Stimulated activated CD8-positive, alpha-beta memory T cell treated with anti-CD3 and anti-CD28 coated beads, Interleukin-4, amount 100 ng/mL, for 48 hours (primary cell): ENCODE measurements at places on chromosomes 16 and 17.
A peak's percentile ranks its signal among the peaks of the same experiment; 100 is the strongest.

DNA sequence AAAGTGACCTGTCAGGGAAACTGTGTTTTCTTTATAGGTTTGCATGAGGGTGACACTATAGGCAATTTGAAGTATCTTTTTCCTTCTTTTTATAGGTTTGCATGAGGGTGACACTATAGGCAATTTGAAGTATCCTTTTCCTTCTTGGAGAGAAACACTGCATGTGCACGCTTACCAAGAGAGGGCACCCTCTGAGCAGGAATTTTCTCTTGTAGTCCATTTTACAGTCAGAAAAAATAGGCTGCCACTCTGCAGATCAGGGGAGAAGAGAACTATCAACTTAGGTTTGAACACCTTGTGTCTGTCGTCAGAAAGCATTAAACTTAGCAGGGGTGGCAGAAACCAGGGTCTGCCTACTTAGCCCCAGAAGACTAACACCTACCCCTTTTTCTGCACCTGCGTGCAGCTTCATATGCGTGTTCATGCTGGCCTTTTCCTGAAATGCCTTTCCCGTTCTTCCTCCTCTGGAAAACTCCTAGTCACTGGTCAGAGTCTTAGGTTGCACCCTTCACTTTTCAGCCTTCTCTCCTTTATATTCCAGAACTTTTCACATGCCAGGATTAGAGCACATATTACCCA, 16.4 kb upstream of the SMIM36 start:
- DNase-seq = no peak

DNA sequence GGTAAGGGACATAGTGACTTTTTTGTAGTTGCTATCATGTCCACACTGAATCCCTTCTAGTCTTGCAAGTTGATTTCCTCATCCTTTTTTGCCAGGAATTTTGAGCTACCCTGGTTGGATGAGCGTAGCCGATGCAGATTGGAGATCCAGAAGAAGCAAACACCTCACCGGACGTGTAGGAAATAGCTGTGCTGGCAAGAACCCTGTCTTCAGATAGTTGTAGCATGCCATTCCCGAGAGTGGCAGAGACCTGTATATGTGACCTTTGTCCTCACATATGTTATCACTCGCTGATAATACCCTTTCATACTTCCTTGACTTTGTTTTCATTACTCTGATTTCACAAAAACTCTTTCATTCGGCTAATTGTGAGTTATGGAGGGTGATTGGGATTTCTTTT, 6.2 kb upstream of the CASC3 start:
- DNase-seq = no peak

DNA sequence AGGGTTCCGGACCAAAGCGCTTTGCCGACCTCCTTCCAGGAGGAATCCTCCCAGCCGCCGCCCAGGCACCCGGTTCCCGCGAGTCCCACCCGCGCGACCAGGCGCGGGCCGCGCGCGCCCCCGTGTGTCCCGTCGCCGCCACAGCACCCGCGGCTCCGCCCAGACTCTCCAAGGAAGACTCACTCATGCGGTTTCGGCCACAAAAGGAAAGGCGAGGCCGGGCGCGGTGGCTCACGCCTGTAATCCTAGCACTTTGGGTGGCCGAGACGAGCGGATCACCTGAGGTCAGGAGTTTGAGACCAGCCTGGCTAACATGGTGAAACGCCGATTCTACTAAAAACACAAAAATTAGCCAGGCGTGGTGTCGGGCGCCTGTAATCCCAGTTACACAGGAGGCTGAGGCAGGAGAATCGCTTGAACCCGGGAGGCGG, 3.5 kb upstream of the PKMYT1 start:
- peak; percentile 90 for DNase-seq

- DNase-seq = no peak
These were observed 56.5 kb upstream of the XYLT1 start for GRCh38 chr16:17526956-17527937.

- DNase-seq = no peak
These were observed 16.4 kb downstream of the CDYL2 start for GRCh38 chr16:80788027-80788426.

GRCh38 chr17:4098521-4099209, 44.2 kb downstream of the ZZEF1 start:
- DNase-seq = no peak

- DNase-seq = peak; percentile 81
These were observed 149.9 kb downstream of the CLEC16A start for GRCh38 chr16:11094075-11094856.

GRCh38 chr17:42031584-42031983, 11.7 kb downstream of the NKIRAS2 start:
- DNase-seq = no peak

- DNase-seq = peak; percentile 73
These were observed 41.8 kb downstream of the BRD7 start for GRCh38 chr16:50326835-50327465.

- DNase-seq = no peak
These were observed 31.2 kb downstream of the CDK5R1 start for GRCh38 chr17:32517982-32518381.

DNA sequence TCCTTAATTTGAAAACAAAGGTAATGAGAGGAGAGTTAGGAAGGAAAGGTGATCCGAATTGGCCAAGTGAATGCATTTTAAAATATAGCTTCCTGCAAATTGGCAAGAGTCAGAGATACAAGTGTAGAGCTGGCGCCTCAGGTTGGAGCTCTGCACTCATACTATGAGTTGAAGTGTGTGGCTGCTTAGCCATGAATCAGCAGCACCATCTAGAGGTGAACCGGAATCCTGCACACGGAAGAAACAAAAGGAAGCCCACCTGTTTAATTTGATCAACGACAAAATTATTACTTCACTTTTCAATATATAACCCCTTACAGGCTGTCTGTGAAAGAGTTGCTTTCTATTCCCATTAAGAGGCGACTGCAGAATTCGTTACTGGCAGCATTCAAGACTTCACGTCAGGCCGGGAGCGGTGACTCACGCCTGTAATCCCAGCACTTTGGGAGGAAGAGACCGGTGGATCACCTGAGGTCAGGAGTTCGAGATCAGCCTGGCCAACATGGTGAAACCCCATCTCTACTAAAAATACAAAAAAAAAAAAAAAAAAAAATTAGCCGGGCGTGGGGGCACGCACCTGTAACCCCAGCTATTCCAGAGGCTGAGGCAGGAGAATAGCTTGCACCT, 1253.7 kb upstream of the CDH8 start:
- DNase-seq = no peak

DNA sequence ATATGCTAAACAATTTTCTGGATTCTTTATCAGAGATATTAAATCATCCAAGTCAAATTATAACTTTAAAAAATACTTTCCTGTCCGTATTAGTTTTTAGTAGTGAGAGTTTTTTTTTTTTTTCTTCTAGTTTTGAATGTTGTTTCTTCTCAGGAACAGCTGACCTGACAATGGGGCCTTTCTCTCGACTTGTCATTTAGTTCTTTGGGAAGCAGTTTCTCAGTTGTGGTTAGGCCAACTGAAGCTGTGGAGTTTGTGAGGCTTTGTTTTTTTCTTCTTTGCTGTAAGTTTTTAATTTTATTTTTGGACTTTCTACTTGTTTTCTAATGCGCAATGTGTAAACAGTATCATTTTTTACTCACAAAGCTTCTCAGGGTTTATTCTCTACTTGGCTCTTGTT, 140.8 kb downstream of the FTO start:
- DNase-seq = no peak

DNA sequence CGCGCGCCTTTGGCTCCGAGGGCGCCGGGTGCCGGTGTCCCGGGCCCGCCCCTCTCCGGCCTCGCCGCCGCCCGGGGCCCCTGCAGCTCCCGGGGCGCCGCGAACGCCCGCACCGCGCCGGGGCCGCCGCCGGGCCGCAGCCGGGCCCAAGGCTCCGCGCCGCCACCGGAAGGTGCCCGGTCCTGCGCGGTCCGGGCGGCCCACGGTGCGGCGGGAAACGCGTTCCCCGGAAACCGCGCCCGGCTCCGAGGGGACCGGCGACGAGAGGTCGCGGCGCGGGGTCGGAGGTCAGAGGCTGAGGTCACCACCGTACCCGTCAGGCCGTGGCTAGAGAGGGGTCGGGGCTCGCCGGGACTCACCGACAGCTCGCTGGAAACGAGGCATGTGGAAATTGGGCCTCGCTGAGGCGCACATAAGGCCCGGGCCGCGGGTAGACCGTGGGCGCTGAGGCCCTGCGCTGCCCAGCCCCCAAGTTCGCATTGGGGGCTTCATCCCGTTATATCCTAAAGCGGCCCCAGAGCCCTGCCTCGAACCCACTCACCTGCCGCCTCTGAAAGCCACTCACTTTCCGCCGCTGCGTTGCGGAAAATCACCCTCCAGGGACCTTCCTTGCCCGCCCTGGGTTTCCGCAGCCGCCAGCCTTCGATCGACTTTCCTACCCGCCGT, at the start of gene DUS1L:
DUS1L (minus strand) TSS at position 167 of the 666 bp plus-strand sequence. CDS start 745 bp downstream, outside the sequence.
- peak; percentile 83 for DNase-seq

- no peak for DNase-seq
These were observed 373.7 kb downstream of the SNX29 start for GRCh38 chr16:12349936-12350850.

- DNase-seq = no peak
These were observed 15.6 kb downstream of the BEAN1 start for GRCh38 chr16:66442502-66443268.

GRCh38 chr17:73759324-73759723, 115.1 kb upstream of the SDK2 start:
- DNase-seq = no peak

DNA sequence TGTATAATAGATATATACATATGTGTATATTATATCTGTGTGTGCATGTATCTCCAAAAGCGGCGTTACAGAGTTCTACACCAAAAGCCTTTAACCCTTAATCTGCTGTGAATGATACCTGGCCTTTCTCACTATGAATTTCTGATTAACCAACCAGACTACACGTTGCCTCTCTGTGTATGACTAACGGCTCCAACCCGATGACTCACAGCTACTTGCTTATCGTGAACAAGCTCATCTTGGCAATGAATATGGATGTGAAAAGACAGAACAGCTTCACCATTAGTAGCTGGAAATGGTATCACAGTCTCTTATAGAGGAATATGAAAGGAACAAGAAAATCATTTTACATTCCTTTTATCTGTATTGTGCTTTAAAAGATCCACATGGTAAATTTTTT, 23.8 kb upstream of the ARHGAP44 start:
- DNase-seq = no peak

DNA sequence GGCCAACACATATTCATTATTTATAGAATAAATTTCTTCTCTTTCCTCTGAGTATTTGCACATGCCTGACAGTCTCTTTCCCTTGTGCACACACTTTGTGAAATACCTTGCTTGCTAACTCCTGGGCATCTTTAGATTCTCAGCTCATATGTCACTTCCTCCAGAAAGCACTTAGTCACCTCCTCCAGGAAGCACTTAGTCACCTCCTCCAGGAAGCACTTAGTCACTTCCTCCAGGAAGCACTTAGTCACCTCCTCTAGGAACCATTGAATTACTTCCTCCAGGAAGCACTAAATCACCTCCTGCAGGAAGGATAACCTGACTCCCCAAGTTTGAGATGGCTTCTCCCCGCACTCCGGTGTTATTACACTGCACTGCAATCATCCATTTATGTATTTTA, 462.5 kb upstream of the EEF2KMT start:
- DNase-seq = no peak

DNA sequence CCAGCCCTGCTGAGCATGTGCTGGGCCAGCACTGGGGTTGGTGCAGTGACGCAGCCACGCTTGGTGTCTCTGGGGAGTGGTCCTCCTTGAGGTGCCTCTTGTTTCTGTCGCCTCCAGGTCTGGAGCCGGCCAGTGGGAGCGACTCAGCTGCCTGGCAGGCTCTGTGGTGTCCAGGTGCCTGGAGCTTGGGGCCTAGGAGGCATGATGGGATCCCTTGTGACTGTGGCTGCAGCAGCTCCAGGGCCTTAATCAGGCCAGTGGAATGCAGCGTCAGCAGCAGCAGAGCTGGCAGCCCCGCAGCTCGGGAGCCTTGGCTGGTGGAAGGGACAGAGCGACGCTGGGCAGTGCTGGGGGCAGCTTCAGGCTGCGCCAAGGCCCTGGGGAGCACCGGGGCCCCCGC, 74.7 kb upstream of the CIBAR2 start:
- no peak for DNase-seq

GRCh38 chr16:648071-648780, 939 bp upstream of the WDR90 start:
- DNase-seq = peak; percentile 74

GRCh38 chr17:29956225-29956624, 14.8 kb downstream of the EFCAB5 start:
- no peak for DNase-seq

- no peak for DNase-seq
These were observed 20.9 kb downstream of the RPTOR start for GRCh38 chr17:80565343-80566053.

GRCh38 chr17:9875441-9875840, 29.6 kb downstream of the RCVRN start:
- no peak for DNase-seq

DNA sequence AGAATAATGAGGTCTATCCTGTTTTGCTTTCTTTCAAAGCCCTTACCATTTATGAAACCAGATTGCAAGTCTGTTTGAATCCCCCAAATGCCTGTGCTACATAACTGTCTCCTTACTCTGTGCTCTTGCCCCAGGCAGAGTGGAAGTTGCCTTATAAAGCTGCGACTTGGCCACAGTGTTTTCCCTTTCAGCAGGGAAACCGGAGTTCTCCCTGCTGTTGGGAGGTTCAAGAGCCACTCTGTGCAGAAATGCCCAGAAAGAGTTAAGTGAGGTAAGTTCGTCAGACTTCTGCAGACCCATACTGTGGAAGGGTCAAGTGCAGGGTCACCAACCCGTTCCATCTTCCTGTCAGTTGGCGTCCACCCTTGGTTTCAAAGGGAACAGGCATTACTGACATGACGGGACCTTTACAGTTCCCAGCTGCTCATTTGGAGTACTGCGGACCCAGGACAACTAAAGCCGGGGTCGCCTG, 508.9 kb downstream of the WWOX start:
- no peak for DNase-seq

DNA sequence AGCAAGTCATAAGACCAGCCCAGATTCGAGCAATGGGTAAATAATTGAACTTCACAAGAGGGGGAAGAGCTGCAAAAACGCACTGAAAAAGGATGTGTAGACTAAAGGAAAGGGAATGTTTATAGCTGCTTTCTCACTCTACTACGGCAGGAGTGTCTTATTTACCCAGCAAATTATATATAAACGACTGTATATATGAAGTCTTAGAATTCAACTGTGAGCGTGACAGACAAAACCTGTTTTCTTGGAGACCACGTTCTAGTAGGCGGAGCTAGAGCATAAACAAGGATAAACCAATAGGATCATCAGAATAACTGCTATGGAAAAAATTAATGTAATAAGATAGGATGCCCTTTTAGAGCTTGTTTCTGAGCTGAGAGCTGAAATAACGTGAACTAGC, 394.6 kb upstream of the MON1B start:
- DNase-seq = no peak

GRCh38 chr17:35350493-35350892, 22.9 kb downstream of the SLFN11 start:
- no peak for DNase-seq

GRCh38 chr16:47460359-47460710, 528 bp downstream of the ITFG1 start:
- DNase-seq = no peak
